ENCODE measurements at places on chromosomes 1 and 21.

- DNase-seq = no peak
Measured at GRCh38 chr1:230401101-230401500, 25.0 kb downstream of the PGBD5 start.

- DNase-seq = no peak
Measured at GRCh38 chr1:180040034-180040433, 85.4 kb downstream of the CEP350 start.

GRCh38 chr1:29903548-29904166 is 667.3 kb downstream of the PTPRU start:
- no peak for DNase-seq

GRCh38 chr21:33368124-33368523 is 35.1 kb upstream of the IFNGR2 start:
- DNase-seq = no peak

GRCh38 chr21:26210614-26211013 is 40.0 kb upstream of the APP start:
- no peak for DNase-seq

DNA sequence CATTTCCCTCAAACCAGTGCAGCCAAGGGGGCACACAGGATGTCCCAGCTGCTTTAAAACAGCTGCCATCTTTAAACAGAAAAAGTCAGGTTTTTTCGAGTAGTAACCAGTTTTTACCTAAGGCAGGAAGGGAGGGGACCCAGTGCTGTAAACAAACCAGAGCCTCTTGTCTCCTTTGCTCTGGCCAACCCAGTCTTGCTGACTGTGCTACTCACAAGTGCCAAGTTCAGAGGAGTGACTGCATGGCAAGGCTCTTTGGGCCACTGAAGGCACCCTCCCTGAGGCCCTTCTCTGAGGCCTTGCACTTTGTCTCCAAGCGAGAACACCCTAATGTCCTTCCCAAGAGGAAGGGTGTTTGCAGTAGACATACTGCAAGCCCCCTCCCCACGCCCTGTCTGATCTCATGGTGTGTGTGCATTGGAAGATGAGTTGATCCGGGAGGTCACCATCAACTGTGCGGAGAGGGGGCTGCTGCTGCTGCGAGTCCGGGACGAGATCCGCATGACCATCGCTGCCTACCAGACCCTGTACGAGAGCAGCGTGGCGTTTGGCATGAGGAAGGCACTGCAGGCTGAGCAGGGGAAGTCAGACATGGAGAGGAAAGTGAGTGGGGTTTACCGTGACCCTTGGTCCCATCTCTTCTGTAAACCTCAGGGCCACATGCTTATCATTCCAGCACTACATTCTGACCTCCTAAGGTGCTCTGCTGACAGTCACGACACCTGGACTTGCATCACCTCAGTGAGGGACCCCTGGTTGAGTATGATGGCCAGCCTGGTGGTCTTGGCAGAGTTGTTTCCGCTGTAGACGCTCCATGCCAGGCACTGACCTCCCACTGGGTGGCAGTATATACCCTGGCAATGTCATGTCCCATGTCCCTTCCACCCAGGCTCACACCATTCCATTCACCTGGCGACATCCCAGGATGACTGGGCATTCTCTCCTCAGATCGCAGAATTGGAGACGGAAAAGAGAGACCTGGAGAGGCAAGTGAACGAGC is 4.7 kb downstream of the DNALI1 start:
- DNase-seq = peak; percentile 23

- DNase-seq = no peak
Measured at GRCh38 chr1:38730511-38731397, 128.8 kb downstream of the RRAGC start.

DNA sequence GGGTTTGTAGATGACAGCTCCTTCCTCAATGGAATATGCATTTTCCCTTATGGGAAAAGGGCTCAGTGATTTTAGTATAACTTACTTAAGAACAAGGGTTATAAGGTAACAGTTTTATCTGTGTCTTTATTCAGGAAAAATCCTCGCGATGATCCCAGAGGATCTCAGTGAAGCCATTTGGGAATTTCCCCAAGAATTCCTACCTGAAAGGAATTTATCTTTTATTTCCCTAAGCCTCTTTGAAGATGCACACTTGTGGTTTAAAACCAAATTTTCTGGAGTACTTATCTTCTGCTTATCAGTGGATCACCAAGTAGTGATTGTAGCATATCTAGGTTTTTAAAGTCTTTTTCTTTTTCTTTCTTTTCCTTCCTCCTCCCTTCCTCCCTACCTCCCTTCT is 58.8 kb downstream of the AK4 start:
- no peak for DNase-seq

DNA sequence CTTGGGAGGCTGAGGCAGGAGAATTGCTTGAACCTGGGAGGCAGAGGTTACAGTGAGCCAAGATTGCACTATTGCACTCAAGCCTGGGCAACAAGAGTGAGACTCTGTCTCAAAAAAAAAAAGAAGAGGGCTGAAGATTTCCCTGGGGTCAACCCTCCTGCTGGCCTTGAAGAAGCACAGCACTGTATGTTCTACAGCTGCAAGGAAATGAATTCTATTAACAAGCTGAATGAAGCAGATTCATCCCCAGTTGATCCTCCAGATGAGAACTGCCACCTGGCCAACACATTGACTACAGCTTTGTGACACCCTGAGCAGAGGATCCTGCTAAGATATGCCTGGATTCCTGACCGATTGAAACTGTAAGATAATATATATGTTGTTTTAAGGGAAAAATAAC is 129.5 kb downstream of the ADSS2 start:
- no peak for DNase-seq

GRCh38 chr1:40384887-40385286 is 11.4 kb downstream of the SMAP2 start:
- DNase-seq = no peak
